Hematopoietic multipotent progenitor cell treated with erythropoietin and hydrocortisone succinate and interleukin-3 and kit ligand, for 8 days (in vitro differentiated cells): ENCODE measurements at places on chromosomes 6 and 20.
A peak's percentile ranks its signal among the peaks of the same experiment; 100 is the strongest.

DNA sequence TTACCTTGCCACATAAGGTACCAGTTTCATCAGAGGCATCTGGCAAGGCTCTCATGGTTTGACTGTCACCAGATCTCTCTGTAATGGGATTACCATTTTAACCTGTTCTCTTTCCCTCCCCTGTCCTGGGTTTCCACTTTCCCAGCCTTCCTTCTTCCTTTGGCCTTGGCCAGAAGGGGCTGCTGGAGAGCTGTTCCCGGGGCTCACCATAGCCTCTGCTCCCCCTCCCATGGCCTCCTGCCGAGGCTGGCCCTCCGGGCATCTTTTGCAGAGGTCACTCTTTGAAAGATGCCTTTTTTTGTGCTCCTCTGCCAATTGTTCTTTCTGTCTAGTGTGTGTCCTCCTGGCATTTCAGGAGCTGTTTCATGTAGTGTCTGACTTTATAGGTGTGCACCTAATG, 100.7 kb upstream of the SCP2D1 start:
- DNase-seq = no peak

DNA sequence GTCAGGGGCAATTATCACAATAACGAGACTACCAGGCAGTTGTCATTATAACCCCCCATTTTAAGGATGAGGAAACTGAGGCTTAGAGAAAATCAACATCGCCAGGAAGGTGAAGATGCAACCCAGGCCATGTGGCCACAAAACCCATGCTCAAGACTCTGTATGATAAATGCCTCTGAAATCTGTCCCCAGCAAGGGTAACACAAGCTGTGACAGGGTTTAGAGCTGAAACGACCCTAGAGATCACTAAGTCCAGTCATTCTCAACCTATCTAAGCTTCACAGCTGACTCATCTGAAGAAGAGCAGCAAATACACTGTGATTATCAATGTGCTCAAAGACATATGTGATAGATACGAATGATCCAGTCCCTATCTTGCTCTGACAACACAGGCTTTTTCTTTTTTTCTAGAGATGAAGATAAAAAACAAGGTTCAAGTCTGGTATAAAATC, 47.0 kb downstream of the ARHGAP18 start:
- DNase-seq = peak; percentile 93

GRCh38 chr20:43972051-43972450, 57.4 kb downstream of the TOX2 start:
- no peak for DNase-seq

- DNase-seq = no peak
Observed at GRCh38 chr20:37903317-37904007, 535 bp downstream of the VSTM2L start.

DNA sequence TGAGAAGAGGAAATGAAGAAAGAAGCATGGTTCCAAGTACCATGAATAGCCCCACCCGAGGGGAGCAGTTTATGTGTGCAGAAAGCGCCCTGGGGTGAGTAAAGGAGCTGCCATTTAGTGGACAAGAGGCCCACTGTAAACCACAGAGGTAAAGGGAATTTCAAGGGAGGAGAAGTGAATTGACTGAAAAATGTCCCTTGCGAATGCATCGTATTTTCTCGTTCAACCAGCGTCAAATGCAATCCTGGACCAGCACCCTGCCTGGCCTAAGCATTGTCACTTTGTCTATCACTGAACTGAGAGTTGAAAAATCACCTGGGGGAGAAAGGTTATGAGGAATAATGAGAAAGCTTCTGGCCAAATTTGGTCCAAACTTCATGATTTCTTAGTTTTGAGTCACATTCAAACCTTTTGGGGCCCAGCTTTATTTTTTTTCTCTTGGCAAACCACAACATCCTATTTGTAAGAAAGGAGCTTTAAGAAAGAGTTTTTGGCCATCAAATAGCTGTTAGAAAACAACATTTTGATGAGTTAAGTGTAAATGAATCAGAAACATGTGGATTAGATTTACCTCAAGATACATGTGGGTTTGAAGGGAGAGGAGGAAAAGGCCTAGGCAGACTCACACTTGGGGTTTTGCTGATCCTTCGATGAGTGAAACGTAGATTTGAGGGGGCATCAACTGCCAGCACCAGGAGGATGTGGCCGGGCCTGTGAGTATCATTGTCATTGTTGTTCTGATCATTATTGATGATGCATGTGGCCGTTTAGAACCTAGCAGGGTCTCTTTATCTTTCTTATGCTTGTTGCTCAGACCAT, 214.0 kb downstream of the CLIC5 start:
- no peak for DNase-seq

DNA sequence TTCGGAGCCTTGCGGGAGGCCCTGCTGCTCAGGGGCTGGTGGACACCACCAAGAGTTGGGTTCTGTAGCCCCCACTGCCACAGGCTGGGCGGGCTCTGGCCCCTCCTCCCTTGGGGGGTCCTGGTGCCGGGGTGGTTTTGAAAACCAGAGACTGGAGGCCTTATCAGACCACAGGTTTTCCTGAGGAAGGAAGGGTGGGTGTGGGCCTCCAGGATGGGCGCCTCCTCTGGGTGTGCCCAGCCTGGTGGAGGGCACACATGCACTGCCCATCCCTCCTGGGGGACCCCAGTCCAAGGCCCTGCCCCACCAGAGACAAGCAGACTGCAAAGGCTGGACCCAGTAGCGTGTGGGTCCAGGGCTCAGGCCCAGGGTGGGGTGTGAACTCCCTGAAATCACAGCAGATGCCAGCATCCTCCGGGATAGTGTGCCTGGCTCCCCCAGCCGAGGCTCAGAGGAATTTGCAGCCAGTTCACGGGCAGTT, 13.5 kb upstream of the ZBTB46 start:
- DNase-seq = no peak

DNA sequence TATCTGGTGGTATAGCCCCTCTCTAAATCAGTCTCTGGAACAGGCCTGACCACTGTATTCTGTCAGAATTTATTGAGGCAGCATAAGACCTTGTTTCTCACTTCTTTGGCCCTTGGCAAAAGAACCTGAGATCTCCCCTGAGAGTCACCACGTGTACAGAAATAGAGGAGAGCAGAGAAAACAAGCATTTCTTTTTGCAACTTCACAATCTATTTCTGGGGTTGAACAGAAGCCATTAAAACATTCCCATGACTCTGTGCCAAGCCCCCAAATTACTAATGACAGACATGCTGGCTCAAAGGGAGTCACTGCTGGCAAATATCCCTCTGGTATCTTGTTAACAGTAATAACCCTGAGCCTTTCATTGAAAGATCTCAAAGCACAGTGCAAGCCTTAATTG, 395.3 kb downstream of the MAFB start:
- no peak for DNase-seq

- no peak for DNase-seq
Observed at GRCh38 chr6:56749632-56750151, 107.0 kb upstream of the DST start.

DNA sequence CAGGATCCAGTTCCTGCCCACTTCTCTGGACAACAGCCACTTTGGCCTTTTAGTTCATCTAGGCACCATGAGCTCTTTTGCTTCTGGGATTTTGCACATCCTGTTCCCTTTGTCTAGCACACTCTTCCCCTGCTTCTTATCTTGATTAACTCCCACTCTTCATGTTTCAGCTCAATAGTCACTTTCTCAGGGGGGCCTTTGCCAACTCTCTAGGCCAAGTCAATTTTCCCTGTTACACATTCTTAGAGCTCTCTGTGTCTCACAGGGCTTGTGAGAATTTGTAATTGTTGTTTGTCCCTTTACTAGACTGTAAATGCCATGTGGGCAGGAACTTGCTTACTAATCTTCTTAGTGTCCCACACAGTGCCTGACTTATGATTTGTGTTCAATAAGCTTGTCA, 58.1 kb upstream of the EPB41L1 start:
- DNase-seq = no peak

DNA sequence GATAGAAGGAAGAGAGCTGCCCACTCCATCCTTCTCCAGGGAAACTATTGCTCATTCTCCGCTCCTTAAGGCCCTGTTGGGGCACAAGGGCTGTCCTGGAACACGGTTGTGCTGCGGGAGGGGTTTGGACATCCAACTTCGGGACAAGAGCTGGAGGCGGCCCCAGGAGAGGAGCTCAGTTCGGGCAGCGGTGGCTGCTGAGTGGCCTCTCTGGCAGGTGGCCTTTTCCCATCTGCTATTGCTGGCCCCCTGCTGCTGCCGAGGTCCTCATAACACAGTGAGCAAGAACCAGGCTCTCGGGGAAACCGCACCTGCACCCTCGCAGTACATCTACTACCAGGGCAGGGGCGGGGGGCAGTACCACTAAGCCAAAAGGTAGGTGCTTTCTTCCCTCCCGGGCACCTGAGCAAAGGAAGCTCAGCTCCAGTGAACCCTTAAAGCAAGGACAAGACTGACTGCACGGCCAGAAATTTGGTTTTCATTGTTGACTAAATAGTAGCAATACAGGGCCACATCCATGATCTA, 63.7 kb downstream of the PSMG4 start:
- DNase-seq = no peak

GRCh38 chr6:109389650-109390274, 7.5 kb upstream of the CD164 start:
- DNase-seq = no peak

GRCh38 chr6:30006170-30007131, 54.6 kb upstream of the POLR1H start:
- DNase-seq = no peak

DNA sequence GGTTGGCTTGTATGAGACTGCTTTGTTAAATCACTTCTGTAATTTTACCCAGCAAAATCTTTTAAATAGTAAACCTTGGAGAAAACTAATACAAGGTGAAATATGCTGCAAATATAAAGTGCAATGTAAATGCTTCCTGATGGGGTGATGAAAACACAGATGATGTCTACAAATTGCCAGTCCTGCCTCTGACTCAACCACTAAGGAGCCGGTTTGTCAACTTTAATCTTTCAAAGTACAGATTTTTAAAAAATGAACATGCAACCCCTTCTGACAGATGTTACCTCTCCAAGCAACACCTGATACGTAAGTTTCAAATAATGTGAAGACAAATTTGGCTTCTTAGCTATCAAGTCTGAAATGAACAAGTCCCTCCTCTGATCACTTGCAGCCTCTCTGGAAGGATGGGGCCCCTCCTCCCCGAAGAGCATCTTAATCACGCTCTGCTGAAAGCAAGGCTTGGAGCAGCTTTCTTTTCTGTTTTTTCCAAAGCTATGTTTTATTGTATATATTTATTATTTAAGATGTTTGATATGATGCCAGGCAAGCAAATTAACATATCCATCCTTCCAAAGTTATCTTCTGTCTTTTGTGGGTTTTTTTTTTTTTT, 196.0 kb downstream of the MYLK4 start:
- DNase-seq = no peak

GRCh38 chr6:137928286-137928685, 61.2 kb downstream of the TNFAIP3 start:
- no peak for DNase-seq

DNA sequence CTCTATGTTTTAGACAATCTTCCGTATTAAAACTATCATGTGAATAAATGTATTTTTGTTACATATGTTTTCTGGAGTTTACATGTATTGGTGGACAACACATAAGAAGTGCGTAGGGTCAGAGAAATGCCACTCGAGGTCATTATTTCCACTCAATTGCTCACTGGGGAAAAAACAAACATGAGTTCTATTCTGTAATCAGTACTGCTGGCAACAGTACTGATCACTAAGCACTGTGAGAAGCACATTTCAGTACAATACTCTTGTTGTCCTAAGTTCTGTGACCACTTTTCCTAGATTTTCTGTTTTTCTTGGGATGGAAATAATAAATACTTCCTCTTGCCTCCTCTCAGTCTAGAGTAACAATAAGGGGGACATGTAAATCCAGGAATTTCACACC, 44.5 kb downstream of the UST start:
- no peak for DNase-seq

- no peak for DNase-seq
Observed at GRCh38 chr6:10315658-10316372, 99.1 kb downstream of the TFAP2A start.

DNA sequence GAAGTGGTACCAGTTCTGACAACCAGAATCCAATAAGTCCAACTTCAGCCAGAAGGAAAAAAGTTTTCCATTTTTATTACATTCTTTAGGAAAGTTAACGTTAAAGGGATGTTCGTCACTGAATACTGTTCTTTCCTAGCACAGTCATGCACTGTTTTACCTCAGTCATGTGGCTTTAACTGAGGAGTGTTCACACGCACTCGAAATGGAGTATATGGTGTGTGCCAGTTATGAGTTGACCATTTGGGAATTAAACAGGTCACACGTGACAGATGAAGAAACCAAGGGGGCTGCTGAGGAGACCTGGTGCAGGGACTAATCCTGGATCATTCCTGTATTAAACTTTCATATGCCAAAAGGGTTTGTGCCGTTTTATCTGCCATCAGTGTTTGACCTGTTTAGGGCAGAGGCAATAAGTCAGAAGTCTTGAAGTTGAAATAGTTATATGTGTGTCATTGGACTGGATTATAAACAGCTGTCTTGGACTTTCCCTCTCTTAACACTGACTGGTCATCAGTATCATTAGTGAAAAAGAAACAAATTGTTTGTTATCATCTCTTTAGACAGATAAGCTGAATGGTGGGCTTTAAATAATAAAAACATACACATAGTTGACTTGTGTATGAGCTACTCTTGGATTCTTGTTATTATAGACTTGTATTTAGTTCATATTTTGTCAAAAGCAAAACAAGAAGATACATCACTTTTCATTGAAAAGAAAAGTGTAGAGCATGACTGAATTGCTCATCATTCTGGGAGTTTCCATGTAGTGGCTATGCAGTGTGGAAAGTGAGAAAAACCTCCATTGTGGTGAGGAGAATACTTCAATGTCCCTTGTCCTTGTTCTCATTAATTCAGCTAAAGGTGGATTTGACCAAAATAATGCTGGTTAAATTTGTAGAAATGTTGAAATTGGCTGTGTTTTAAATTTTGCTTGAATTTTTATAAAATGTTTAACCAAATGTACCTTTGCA, 123.5 kb upstream of the SAMD5 start:
- no peak for DNase-seq

GRCh38 chr20:64053841-64054661, 4.6 kb upstream of the SOX18 start:
- peak; percentile 44 for DNase-seq

DNA sequence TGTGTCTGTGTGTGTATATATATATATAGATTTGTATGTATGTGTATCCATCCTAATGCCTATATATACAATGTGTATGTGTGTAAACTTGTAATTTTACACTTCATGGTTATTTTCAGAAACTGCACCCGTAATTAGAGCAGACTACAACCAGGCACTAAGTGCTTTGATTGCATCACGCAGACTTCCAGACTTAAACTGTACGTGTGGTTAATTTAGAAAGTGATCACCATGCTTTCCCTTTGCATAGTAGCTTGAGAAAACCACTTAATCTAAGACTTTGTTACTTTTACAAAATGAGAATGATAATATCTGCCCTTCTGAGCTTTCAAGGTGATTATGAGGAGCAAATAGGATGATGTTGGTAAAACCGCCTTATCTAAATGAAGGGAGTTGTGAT, 50.1 kb upstream of the E2F3 start:
- no peak for DNase-seq

DNA sequence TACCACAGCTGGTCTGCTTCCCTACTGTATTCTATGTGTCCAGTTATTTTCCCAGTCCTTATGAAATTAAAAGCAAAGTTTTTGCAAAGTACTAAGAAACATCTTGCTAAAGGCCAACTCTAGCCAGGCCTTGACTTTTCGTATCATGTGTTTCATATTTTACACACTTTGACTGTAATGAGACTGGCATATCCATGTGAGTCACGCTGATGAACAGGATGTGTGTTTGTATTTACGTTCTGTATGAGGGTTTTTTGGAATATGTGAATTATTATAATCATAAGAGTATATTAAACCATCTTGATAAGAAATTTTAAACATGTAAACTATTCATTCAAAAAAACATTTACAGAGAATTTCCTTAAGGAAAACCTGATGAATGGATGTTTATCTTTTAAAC, 59.7 kb downstream of the EYA4 start:
- DNase-seq = no peak
